Right ventricle myocardium inferior (tissue), 1 donor: ENCODE measurements at places on chromosomes 2 and 18. TPM values are rescaled to one million over a fixed set of nuclear protein-coding genes. Genes with fewer than 3 reads are reported as not detected.

DNA sequence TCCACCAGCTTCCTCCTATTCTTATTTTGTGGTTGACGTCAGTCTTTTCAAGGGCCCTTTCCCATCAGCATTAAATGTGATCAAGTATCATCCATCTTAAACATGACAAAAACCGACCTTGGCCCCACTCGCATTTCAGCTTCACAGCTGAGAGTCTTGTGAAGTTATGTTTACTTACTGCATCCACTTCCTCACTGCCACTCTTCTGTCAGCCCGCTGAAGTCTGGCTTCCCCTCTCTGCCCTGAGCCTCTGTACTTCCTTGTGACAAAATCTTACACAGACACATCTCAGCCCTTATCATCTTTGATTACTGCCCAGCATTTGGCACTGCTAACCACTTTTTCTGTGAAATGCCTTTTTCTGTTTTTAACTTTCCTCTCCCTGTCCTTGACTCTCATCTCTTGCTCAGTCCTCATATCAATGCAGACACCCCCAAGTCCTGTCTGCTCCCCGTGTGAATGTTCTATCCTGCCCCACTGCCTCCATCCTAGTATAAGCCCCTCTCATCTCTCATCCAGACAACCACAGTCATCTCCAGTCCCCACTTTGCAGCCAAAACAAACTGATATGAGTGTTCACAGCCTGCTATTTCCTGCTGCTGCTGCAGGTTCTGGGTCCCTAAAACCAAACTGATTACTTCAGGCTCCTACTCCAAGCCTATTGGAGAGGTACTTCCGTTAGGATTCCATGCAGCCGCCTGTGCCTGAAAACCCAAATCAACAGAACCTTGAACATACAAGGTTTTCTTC is 31.4 kb downstream of the FOSL2 start:
- no peak for DNase-seq

DNA sequence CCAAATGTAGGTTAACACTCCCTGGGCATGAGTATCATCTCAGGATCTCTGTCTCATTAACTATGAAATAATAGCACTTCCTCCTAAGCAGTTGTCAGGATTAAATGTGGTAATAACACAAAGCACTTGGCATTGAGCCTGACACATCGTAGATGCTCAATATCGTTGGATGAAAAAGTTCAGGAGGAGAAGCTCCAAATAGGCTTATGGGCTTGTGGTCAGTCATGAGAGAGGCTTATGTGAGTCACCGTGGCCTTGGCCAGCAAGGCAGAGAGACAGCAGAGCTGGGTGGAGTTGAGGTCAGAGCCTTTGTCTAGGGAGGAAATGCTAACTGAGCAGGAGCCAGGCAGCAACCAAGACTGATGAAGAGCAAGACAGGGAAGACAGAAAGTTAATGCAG is 68.3 kb upstream of the PPM1B start:
- DNase-seq = no peak

- DNase-seq = no peak
Measured at GRCh38 chr2:45282646-45283045, 273.4 kb upstream of the SIX2 start.

The ANTXR1 gene
- 31.9 TPM for total RNA-seq

DNA sequence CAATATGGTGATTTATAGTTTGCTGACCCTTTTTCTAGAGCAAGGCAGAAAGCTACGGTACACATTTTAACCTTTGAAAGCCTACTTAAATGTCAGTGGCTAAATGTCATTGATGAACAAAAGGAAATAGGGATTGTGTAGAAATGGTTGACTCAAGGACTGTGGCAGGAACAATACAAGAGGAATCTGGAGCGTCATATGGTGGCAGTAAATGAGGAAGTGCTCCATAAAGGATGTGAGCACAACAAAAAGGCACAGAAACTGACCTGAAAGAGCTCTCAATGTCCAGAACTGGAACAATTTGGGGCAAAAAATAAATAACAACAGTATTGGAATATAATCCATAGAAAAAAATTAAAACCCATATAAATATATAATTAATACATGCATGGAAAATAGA is 443.9 kb upstream of the VRK2 start:
- no peak for DNase-seq

DNA sequence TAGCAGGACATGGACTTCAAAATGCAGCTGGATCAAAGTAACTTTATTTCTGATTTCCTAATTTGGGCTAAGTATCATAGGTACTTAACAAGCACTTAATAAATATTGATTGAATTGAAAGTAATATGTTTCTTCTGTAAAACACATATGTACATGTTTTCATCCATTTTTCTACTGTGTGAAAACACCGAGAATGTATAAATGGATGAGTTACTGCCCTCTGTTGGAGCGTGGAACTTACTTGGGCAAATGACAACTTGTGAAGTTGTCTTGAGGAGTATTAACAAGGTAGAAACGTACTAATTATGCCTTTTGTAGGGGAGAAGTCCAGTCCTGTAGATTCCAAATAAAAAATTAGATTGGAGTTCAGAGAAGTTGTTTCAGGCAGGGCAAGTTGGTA is 87.2 kb downstream of the PHLPP1 start:
- no peak for DNase-seq

DNA sequence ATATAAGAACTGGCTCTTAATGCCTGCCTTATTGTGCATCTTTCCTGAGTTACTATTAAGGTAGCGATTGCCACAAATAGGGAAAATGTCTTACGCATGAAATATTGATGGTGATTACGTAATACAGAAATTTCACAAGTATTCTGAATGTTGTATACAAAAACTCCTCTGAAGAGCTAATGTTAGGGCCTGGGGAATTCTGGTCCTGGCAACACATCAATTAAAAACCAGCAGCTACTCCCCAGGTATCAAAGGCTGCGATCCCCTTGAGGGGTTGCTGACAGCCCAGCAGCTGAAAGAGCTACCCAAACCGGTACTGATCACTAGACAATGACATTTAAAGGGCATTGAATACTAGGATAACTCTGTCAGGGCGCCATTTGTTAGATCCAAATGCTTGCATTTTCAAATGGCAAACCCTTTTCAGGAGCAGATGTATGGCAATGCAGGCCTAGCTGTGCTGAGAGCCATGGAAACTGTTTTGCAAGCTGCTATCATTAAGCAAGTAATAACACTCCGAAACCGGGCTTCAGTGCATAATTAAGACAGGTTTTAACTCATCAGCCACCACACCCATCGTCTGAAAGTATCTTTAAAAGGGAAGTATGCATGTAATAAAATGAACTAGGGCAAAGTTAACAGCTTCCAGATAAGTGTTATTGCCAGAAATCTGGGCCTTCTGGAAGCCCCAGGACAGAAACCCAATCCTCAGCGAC is 78.4 kb downstream of the CLHC1 start:
- DNase-seq = no peak

GRCh38 chr2:43269706-43270105 is 43.3 kb upstream of the ZFP36L2 start:
- DNase-seq = peak; percentile 74

The LRATD1 gene
- total RNA-seq = 2.5 TPM

The LAMA1 gene
- total RNA-seq = not detected

GRCh38 chr2:240386326-240386725 is 49.1 kb upstream of the GPC1 start:
- no peak for DNase-seq

The CCDC141 gene
- 116 TPM for total RNA-seq

- DNase-seq = no peak
Measured at GRCh38 chr2:231884438-231885140, 41.6 kb downstream of the NPPC start.

The HOXD10 gene
- total RNA-seq = not detected

DNA sequence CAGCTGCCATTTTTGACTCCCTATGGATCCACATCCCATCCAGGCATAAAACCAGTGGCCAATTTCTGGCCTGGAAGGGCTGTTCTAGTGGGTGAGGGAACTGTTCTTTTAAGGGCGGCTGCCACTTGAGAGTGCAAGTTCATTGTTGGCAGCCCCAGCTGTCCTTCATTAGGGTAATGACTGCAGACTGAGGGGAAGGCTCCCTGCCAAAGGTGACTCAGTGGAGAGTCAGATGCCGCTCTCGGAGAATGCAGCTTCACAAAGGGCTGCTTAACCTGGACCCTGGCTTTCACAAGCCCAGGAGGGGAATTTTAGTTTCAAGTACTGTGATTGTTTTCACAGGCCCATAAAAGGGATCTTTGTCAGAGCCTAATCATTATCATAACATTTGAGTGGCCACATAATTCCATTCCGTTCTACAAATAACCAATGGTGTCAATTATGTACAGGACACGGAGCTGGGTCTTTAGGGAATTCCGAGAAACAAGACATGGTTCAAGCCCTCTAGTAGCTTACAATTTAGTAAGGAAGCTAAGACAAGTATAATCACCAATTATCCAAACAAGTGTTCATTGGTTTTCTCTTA is 235.7 kb downstream of the CDCA7 start:
- peak; percentile 73 for DNase-seq

DNA sequence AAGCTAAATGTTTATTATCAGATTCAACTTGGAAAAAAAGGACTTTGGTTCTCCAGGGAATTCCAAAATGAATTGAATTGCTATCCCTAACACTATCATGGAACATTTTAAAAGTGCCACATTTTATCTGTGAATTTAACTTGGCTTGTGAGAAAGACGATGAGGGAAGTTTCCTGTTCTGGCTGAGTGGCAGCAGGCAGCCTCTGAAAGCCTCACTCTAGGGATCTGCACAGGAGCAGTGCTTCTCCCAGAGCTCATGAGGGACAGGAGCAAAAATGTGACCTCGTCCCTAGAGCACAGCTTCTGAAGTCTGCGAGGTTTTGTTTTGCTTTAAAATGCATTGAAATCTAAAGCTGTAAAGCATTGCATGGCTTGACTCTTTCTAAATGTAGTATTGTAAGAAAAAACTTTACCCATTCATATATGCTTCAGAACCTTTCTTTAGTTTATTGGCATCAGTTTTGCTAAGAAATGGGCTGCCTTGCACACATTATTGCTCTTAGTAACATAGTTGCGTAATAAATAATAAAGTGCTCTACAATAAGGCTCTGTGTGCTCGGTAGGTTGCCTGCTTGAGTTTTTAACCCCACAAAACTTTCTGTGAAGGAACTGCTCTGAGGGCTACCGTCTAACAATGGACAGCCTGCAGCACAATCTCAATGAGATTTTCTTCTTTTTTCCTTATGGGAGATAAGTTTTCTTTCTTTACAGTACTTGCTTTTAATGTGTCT is 136.2 kb upstream of the CDCA7 start:
- no peak for DNase-seq

DNA sequence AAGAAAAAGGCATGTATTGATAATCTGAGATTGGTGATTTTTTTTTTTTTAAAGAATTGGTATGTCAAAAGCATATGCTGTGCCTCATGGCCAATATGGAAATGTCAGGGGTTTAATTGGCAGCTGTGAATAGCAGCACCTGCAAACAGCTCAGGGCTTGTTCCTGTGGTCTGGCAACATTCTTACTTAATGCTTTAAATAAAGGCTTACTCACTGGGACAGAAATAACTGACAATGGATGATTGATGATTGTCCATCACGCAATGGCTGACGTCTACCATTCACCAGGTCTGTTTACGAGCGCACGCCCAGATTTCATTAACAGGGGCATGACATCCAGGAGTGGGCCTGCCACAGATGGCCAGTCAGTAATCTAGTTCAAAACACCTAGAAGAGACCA is 66.7 kb downstream of the ETAA1 start:
- DNase-seq = no peak

DNA sequence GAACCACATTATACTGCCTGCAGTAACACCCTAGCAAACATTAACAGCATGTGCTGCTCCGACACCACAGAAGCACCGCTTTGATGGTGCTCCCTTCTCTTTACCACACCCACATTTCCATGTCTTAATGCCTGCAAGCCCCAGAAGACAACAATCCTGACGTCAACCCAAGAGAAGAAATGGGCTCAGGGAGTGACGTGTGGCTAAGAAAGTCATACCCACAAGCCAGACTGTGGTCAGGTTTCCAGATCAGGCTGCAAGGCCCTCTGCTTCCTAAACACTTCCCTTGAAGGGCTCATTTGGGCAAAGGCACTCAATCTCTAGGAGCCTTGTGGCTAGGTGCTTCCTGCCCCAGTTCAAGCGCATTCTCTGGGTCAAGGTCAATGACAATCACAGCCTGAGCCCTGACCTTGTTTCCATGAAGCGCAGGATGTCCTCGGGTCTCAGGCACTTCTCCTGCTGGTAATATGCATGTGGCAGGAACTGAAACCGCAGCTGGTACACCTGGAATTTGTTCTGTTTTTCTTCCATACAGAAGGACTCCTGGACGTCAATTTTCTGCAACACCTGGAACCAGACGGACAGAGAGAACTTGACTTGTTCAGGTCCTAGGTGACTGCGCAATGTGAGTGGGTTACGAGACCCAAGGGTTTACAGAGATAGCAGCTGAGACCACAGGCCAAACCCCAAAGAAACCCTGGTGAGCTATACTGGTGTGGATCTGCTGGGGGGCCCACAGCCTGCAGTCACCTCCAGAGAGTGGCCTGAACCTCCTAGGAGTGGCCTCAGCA is 67.2 kb downstream of the POLR1A start:
- DNase-seq = no peak

DNA sequence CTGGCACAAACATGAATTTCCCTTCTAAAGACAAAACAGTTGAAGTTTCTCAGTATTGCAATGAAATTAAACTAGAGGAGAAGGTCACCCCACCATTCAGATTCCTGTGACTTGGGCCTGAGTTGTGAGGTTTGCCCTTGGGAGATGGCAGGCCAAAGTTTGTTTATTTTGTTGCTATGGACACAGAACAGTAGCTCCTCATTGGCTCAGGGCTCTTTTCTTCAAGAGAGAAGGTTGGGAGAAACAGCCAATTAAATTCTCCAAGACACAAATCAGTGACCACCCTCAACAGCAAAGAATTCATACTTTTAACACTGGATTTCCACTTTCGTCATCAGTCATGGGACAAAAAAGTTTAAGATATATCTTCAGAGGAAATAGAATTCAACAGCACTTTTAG is at the start of gene FLACC1:
Gene FLACC1 (minus strand): TSS at position 125 of the 400 bp plus-strand sequence. CDS start 5,941 bp downstream, outside the sequence.
- DNase-seq = no peak

DNA sequence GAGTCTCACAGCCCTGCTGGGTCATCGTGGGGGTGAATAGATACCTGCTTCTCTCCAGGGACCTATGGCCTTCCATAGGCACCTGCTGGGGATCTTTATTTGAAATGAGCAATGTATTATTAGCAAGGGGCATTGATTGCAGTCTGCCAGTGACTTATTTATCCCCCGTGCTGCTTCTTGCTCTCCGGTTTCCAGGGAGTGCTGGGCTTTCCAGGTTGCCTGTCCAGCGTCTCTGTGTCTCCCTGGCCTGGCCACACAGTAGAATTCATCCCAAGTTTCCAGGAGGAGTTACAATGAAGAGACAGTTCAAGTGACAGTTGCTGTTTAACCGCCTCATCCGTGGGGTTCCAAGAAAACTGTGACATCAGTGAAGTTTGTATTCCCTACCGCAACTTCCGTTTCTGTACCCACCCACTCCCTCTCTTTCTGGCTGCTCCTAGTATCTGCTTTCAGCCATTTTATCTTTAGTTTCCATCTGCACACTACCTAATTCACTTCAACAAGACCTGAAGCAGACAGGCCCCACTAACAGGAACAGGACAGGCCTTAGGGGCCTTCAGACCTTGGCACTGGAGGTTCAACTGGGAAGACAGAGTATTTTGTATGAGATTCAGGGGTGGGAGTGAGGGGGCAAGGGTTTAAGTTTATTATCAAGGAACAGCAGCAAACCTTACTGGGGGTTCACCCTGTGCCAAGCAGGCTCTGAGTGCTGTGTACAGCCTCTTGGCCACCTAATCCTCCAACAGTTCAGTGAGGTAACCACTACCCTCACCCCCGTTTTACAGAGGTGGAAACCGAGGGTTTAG is 134.8 kb downstream of the PRKCE start:
- DNase-seq = no peak

- no peak for DNase-seq
Measured at GRCh38 chr18:36872329-36872728, 43.4 kb downstream of the KIAA1328 start.
